ENCODE measurements at places on chromosomes 13 and 19.

- DNase-seq, result peak; percentile 64
These were observed 110.2 kb downstream of the STK24 start for GRCh38 chr13:98466634-98467236.

GRCh38 chr13:36891752-36892151 is 28.3 kb downstream of the SMAD9 start:
- no peak for DNase-seq

DNA sequence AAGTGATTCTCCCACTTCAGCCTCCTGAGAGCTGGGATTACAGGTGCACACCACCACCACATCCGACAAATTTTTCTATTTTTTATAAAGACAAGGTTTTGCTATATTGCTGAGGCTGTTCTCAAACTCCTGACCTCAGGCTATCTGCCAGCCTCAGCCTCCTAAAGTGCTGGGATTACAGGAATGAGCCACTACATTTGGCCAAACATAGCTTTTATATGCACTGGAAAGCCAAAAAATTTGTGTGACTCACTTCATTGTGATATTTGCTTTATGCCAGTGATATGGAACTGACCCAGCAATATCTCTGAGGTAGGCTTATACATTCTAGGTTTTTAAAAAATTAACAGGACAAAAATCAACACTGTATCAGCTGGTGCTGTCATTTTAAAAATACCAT is 26.8 kb upstream of the ACOD1 start:
- no peak for DNase-seq

DNA sequence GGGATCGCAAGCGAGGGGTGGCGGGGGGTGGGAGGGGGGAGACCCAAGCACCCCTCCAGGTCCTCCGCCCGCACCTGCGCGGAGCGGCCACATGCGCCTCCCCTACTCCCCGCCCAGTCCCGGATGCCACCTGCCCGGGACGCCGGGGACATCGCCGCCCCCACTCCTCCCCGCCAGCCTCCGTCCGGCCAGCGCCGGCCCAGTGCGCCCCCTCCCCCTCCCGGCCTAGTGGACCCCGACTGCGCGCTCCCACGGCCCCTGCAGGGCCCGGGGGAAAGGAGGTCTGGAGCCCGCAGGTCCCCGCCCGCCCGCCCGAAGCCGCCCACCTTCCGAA is 263 bp downstream of the RHPN2 start:
- DNase-seq, result no peak

DNA sequence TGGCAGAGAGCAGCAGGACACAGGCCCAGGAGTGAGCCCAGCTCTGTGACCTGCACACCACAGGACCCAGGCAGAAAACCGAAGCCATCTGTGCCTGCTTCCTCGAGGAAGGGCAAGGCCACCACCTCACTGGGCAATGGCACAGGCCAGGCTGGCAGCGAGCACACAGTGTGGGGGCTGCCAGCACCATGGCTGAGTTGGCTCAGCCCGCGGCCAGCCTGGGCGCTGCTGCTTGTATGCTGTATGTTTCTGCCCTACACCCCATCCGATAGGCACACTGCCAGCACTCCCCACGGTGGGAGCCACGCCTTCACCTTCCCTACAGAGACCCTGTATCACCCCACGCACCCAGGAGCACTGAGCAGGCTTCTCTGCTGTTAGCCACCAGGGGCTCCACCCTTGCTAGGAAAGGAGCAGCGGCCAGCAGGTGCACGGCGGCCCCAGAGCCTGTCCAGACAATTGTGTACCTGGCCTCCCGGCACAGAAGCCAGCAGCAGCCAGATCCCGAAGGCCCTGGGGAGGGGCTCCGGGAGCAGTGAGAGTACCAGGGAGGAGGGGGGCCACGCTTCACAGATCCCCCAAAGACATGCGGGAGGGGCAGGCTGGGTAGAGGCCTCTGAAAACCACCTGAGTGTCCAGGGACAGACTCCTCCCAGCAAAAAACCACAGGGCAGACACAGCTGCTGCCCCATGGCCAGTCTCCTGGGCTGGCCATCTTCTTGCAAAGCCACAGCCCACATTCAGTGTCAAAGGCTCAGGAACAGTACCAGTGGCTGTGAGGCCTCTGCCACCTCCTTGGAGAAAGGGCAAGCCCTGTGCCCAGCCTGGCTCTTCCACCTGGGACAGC is 56.1 kb downstream of the MLLT1 start:
- no peak for DNase-seq

DNA sequence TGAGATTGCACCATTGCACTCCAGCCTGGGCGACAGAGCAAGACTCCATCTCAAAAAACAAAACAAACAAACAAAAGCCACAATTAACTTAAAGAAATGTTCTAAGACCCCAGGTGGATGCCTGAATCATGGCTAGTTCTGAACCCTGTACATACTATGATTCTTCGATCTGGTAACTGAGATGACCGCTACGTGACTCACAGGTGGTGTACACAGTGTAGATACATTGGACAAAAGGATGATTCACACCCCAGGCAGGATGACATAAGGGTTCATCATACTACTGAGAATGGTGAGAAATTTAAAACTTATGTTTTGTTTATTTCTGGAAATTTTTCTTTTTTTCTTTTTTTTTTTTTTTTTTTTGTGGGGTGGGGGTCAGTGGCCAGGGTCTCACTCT is 6.5 kb downstream of the ZNF426 start:
- peak; percentile 8 for DNase-seq

DNA sequence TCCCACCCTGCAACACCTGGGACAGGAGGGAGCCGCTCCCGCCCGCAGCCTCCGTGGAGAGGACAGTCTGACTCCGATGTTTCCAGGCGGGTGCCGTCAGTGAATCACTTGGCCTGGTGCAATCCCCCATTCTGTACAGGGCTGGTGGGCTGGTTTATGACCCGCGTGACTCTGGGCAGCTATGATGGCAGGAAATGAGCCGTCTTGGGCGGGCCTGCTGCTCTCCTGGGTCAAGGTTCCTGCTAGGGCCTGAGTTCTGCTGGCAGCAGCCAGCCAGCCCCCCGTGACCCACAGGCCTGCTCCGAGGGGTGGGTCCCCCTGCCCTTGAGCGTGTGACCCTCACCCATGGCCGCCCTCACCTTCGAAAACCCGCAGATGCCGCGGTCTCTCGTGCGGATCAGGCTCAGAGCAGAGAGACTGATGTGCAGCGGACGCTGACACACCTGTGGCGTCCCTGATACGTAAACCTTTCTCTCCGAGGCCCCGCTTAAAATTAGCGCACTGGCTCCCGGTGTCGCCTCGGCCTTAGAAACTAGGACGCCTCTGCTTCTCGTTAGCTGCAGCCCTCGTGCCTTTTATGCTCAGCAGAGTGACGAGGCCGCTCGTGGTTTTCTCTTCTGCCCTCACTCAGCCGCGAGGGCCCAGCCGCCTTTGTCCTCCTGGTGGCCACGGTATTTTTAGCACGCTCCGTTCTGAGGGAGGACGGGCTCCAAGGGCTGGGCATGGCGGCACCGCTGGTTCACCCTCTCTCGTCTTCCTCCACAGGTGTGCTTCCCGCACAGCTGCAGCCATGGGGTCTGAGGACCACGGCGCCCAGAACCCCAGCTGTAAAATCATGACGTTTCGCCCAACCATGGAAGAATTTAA is 63.4 kb downstream of the KDM4B start:
- DNase-seq, result no peak

DNA sequence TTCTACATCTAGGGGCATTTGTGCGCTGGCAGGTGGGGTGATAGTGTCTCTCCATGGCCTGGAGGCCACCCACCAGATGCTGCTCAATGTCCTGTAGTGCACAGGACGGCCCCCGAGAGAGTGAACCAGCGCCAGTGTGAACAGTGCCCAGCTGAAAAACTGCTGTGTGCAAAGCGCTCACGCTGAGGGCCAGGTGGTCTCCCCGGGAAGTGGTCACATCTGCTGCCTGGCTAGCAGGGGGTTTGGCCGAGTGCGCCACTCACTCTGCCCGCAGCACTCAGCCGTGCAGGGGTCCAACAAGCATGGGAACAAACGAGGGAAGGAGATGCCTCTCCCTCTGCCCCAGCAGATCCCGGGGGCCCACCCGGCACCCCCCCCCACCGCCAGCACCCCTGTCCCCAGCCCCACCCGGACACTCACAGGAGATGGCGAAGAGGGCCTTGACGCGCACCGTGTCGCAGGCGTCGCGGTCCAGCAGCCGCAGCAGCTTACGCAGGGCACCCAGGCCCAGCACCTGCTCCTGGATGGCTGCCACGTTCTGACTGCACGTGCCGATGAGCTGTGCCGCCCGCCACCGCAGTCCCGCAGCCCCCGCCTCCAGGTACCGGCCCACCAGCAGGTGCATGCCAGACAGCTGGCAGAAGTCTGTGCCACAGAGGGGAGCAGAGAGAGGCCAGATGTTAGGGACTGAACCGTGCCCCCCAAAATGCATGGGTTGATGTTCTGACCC is 5.8 kb downstream of the HSPBP1 start:
- no peak for DNase-seq

DNA sequence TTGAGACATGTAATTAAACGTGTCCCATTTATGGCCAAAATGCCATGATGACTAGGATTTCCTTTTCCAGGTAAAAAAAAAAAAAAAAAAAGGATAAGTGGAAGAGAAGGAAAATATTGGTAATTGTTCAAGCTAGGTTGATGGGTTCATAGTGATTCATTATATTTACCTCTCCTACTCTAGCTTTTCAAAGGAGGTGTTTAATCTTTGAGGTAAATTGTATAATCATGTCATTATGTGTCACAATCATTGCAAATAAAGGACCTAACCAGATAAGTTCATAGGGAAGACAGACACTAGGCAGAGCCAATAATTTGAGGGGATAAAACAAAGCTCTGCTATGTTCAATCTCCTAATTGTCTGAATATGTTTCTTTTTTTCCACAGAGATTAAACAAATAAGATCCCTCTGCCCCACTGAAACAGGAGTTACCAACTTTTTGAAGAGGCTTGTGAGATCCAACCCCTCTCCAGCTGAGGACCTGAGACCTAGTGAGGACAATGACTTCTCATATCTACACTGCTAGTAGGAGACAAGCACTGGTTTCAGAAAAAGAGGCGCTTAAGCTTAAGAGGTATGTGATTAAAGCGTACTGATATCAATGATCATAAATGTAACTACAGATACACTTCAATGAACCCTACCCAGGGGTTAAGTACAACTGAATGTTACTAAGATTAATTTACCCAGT is 61.4 kb downstream of the USP12 start:
- DNase-seq, result no peak

GRCh38 chr13:101305981-101306411 is 110.3 kb downstream of the NALCN start:
- no peak for DNase-seq

DNA sequence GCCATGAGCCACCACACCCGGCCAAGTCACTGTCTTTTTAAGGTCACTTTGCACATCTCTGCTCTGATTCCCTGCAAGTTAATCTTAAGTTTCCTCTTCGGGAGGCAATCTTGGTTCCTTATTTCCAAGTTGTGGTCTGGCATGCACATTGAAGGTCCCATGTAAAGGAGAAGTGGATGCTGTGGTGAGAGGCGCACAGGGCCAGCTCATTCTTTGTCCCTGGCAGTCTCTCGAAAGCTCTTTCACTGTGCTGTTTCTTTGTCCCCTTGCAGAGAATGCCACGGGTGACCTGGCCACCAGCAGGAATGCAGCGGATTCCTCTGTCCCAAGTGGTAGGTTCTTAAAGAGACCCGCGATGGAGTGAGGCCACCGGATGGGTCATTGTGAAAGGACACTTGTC is 16.4 kb upstream of the C19orf33 start:
- no peak for DNase-seq

- no peak for DNase-seq
These were observed 7.8 kb downstream of the CEACAM18 start for GRCh38 chr19:51485960-51486660.

DNA sequence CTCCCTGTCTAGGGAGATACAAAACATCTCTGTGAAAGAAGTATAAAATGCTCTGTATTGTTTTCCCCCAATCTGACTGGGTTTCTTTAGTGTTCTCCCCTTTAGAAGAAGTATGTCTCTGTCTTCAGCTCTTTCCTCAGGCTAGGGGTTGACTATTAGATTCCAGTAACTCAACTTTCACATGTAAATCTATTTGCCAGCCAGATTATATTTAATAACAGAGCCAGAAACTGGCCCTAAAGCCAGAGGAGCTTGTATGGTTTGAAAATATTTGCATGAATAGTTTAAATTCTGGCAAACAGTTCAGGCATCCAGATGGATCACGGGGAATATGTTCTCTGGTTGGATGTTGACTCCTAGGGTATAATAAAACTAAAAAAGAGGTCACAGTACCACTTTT is 22.3 kb upstream of the CYSLTR2 start:
- no peak for DNase-seq

DNA sequence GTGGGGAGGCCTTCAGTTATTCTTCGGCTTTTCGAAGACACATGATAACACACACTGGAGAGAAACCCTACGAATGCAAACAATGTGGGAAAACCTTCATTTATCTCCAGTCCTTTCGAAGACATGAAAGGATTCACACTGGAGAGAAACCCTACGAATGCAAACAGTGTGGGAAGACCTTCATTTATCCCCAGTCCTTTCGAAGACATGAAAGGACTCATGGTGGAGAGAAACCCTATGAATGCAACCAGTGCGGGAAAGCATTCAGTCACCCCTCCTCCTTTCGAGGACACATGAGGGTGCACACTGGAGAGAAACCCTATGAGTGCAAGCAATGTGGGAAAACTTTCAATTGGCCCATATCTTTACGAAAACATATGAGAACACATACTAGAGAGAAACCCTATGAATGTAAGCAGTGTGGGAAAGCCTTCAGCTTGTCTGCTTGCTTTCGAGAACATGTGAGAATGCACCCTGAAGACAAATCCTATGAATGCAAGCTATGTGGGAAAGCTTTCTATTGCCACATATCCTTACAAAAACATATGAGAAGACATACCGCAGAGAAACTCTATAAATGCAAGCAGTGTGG is 11.8 kb downstream of the ZNF555 start:
- no peak for DNase-seq

- DNase-seq, result no peak
These were observed 153.1 kb downstream of the KDM4B start for GRCh38 chr19:5122121-5122400.

GRCh38 chr13:49927755-49928154 is 8.4 kb downstream of the SPRYD7 start:
- no peak for DNase-seq

DNA sequence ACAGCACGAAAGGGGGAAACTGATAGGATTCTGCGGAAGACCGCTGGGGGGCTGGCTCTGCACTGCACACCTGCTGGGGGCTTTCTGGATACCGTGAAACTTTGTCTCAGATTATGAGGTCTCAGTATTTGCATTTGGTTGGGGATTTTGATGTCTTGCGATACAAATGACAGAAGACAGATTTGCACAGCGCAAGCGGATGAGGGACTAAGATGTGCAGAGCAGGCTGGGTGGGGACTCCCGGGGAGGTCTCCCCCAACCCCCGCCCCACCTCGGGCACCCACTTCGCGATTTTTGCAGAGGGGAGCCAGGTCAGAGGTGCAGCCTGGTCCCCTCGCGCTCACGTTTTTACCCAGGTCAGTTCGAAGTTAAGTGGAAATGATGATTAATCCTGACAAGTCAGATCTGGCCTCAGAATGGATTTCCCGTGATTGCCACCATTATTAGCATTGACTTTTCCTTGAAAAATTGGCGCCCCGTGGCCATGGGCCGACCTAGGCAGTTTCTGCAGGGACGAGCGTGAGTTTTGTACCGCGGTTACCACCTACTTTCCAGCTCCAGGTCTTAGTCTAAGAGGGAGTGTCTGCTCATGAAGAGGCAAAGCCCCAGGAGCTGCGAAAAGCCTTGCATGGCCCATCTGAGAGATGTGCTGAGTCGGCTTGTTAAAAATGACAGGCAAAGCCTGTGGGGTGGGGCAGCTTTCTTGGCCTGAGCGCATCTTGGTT is 1.3 kb upstream of the GJB2 start:
- peak; percentile 19 for DNase-seq

All from stimulated activated CD4-positive, alpha-beta T cell treated with anti-CD3 and anti-CD28 coated beads, Interleukin-4, amount 100 ng/mL, for 24 hours (primary cell).